ENCODE measurements at places on chromosomes 2 and 18. TPM values are rescaled to one million over a fixed set of nuclear protein-coding genes. Genes with fewer than 3 reads are reported as not detected.

DNA sequence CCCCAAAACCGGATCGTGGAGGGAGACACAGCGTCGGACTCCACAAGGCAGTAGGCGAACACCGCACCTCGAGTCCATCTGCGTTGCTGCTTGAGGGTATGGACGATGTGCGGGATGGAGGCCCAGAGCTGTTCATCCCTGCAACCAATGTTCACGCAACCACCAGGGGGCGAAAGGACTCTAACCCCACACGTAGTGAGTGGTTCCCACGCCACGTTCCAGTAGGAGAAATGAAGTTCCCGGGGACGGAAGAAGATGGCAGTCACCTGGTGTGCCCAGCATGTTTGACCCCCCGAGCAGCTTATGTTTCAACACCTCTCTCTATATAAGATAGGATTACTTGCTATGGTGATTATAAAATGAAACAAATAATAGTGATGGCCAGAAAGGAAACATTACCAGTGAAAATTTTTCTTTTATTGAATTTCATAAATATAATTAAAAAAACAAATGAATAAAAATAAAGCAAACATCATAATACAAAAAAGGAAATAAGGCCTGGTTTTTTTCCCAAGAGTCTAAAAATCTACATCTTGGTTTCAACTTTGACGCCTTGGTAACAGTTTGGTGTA is 184.3 kb downstream of the SH3BP4 start:
- peak; percentile 86 for DNase-seq

- DNase-seq = no peak
Measured at GRCh38 chr2:193348055-193348454, 1153.3 kb upstream of the TMEFF2 start.

DNA sequence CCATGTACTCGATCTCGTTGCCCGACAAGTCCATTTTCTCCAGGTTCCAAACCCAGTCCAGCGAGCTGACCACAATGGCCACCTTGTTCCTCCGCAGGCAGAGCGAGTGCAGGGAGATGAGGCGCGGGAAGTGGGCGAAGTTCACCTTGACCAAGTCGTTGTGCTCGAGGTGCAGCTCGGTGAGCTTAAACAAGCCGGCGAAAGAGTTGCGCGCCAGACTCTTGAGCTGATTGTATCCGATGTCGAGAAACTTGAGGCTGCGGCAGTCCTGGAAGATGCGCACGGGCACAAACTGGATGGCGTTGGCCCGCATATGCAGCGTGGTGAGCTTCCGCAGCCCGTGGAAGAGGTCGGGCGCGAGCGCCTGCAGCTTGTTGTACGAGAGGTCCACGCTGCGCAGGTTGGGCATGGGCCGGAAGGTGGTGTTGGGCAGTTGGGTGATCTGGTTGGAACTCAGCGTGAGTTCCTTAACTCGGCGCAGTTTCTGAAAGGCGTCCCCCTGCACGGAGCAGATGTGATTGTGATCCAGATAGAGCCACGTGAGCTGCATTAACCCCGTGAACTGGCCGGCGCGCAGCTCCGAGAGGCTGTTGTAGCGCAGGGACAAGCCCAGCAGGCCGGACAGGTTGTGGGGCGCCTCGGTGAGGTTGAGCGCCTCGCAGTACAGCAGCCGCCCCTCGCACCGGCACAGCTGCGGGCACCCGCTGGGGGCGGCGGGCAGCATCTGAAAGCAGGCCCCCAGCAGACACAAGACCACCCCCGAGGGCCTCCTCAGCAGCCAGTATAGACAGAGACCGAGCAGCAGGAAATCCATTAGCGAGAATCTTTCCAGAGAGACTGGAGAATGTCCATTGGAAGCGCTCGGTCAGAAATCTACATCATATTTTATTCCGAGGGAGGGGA is 1.3 kb downstream of the LRRTM1 start:
- DNase-seq = no peak

DNA sequence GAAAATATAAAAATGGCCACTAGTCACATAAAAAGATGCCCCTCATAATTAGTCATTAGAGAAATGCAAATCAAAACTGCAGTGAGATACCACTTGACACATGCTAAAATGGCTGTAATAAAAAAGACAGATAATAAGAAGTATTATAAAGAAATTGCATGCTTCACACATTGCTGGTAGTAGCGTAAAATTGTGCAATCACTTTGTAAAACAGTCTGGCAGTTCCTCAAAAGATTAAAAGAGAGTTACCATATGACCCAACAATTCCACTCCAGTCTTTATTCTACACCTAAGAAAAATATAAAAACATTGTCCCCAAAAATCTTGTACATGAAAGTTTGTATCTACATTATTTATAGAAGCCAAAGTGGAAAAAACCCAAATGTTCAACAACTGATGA is 170.6 kb upstream of the FIGN start:
- DNase-seq = no peak

GRCh38 chr18:54235871-54236270 is 11.4 kb upstream of the MBD2 start:
- no peak for DNase-seq

DNA sequence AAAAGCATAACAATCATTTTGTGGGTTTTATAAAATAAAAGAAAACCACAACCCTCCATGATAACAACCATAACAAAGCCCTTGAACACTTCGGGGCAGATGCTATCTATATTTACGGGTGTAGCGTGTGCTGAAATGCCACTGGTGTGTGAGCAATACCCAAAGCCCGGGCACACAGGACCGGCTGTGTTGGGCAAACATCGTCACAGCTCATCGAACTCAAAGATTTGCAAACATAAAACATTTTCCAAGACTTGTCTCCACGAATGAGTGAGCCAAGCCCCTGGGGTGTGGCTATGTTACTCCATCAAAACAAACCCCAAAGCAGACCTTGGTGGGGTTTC is 290.2 kb downstream of the LPIN1 start:
- DNase-seq = no peak

GRCh38 chr2:4884117-4884571 is 808.0 kb upstream of the SOX11 start:
- DNase-seq = no peak

DNA sequence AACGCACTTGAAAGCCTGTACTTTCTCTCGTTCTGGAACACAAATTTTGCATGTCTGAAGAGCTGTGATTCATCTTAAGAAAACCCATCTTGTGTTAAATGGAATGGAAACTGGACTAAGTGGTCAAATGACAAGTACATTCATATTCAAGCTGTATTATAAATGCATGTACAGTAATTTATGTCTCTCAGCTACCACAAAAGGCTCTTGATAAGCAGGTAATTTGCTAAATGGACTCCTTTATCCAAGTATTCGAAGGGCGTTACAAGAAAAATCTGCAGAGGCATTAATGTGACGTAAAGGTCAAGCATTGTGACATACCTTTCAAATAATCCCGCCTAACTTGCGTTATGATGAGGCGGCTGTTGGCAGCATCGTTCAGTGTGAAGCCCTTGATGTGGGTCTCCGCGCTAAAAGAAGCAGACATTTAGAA is 66.6 kb downstream of the ABCG8 start:
- no peak for DNase-seq

- no peak for DNase-seq
Measured at GRCh38 chr18:71936744-71937143, 607.4 kb downstream of the CBLN2 start.

DNA sequence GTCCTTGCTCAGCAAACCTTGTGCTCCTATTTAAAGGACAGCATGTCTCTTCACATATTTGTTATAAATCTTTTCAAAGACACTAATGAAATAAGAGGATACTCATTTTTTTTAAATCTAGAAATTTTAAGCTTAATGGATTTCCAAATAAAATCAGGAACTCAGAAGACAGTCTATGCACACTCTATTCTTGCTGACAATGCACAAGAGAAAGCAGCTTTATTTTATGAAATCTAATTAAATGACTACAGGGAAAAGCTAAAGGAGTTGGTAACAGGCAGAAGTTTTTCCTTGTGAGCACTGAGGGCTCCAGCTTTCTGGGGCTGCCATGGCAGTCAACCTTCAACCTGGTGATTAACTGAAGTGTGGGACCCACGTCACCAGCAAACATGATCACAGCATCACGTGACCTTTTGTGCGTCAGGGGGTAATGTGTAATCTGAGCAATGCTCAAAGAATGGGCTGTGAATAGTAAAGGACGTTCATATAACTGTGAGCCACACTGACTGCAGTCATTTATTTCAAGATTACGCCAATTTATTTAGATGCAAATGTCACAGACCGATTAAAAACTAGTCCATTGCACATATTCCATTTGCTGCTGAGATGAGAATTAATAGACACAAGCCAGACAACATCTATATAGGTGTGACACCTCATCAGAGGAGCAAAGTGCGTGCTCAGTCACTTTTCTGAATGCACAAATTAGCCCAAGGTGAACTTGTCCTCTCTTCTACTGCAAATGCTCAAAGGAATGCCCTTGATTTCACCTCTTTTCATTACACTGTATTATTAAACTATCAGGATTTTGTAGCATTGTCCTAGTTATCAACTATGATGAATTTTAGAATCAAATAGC is 11.6 kb upstream of the DNER start:
- peak; percentile 68 for DNase-seq

DNA sequence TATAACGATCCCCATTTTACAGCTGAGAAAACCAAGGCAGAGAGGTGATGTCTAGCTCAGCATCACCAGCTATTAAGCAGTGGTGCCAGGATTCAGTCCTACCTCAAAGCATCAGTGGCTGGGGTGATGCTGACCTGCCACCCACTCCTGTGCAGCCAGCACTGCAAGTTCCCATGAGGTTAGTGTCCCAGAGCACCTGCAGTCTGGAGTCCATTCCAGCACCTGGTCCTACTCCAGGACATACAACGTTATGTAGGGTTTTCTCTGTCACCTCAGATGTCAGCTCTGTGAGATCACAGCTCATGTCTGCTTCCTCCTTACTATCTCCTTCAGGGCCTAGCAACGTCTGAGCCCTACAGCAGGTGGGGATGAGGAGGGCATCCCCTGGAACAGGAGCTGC is 328.0 kb upstream of the HS6ST1 start:
- no peak for DNase-seq

GRCh38 chr18:62632788-62633455 is 82.4 kb upstream of the PHLPP1 start:
- no peak for DNase-seq

- DNase-seq = no peak
Measured at GRCh38 chr2:7738596-7738995, 821.4 kb downstream of the RNF144A start.

GRCh38 chr18:31325051-31325450 is 7.1 kb downstream of the DSG1 start:
- DNase-seq = peak; percentile 94

Gene BABAM2
- total RNA-seq = 45.1 TPM

Gene RAB17
- total RNA-seq = 10.6 TPM

Gene ANKAR
- 5.1 TPM for total RNA-seq

Gene SCN2A
- not detected for total RNA-seq

All from MCF 10A (cell line).